A673 (cell line): ENCODE measurements at places on chromosomes 5 and 9. TPM values are rescaled to one million over a fixed set of nuclear protein-coding genes. Genes with fewer than 3 reads are reported as not detected.
A peak's percentile ranks its signal among the peaks of the same experiment; 100 is the strongest.

- H3K36me3 ChIP-seq, result no peaks in the 10 kb centered on the region
- no peaks in the 10 kb centered on the region for H3K4me1 ChIP-seq
- peak; percentile 60 for DNase-seq
- peak overlapping the region; percentile 84 for H3K27ac ChIP-seq
Observed at GRCh38 chr5:181190711-181191525, 14.1 kb downstream of the TRIM7 start.

DNA sequence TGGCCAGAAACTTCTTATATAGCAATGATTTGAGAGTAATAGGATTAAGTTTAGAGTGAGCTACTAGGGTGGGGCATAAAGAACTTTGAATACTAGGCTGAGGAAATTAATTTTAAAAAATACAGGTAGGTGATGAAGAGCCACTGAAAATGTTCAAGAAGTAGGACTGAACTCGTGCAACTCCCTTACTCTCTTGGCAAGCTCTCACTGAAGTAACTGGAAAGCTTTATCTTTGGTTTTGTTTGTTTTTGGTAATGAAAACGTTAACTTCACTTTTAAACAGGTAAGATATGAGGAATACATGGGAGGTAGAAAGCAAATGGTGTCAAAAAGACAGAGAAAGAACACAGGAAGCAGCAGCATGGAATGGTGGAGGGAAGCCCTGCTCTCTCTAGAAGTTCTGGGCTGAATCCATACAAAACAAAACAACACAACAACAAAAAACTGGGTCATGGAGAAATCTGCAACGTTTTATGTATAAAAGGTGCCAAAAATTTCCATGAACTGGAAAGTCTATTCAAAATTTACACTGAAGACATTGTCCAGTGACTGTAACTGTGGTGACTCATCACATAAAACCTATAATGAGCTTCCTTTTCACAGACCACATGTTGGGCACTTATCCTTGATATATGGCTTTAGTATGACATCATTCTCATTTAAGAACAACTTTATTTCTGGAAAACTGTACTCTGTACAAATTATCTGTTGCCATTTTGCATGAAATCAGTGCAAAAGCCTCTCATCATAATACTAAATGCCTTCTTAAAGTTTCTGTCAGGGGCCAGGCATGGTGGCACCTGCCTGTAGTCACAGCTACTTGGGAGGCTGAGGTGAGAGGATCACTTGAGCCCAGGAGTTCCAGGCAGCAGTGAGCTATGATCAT is 91.2 kb upstream of the CHD1 start:
- peaks cover 22% of the 10 kb centered on the region for H3K4me1 ChIP-seq
- peak; percentile 94 for DNase-seq
- peak overlapping the region; percentile 79 for H3K27ac ChIP-seq
- H3K36me3 ChIP-seq, result no peaks in the 10 kb centered on the region

DNA sequence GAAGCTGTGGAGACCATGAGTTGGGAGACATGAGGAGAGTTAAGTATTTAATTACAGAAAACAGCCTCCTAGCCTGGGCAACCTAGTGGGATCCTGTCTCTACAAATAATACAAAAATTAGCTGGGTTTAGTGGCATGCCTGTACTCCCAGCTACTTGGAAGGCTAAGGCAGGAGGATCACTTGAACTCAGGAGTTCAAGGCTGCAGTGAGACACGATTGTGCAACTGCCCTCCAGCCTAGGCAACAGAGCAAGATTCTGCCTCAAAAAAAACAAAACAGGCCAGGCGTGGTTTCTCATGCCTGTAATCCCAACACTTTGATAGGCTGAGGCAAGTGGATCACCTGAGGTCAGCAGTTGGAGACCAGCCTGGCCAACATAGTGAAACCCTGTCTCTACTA is 52.6 kb downstream of the AQP7 start:
- DNase-seq, result no peak
- no peak overlapping the region for H3K4me3 ChIP-seq
- H3K4me1 ChIP-seq, result no peaks in the 10 kb centered on the region
- H3K36me3 ChIP-seq, result peaks cover 31% of the 10 kb centered on the region

DNA sequence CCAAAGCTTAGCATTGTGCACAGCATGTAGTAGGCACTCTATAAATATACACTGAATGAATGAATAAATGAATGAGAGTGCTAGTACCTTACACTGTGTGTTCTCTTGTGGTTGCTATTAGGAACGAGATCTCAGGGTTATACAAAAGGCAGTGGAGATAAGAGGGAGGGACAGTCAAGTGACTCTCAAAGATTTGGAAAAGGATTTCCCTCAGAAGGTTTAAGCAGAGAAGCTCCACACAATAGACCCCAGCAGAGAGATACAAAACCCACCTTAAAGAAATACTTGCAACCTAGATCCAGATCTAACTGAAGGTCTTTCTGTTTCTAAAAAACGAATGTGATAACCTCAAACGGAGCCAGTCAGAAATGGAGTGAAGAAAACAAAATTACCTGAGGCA is 11.8 kb upstream of the EFNA5 start:
- H3K4me3 ChIP-seq, result no peak overlapping the region
- no peaks in the 10 kb centered on the region for H3K4me1 ChIP-seq
- no peak overlapping the region for H3K27ac ChIP-seq
- no peaks in the 10 kb centered on the region for H3K36me3 ChIP-seq

GRCh38 chr9:35940458-35941407 is 17.2 kb downstream of the OR2S2 start:
- peaks cover 5% of the 10 kb centered on the region for H3K4me1 ChIP-seq
- no peaks in the 10 kb centered on the region for H3K36me3 ChIP-seq
- H3K27me3 ChIP-seq, result no peaks in the 10 kb centered on the region
- DNase-seq, result no peak

DNA sequence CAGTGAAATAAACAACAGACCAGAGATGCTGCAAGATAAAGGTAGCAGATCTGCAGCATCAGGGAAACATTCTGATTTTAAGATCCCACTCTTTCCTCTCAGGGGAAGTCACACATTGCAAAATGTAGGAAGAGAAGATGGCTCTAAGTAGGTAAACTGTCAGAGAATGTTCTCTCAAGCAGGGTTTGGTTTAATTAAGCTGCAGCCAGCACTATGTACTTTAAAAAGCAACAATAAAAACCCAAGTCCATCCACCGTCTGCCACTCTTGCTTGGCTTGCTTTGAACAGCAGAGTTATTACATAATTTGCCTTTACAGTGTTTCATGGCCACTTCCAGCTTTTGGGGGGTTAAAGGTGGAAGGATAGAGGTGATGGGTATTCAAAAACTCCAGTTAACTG is 343.2 kb upstream of the DAP start:
- no peaks in the 10 kb centered on the region for H3K27me3 ChIP-seq
- no peak overlapping the region for H3K27ac ChIP-seq
- no peaks in the 10 kb centered on the region for H3K4me1 ChIP-seq
- no peak overlapping the region for H3K4me3 ChIP-seq
- no peak for DNase-seq
- no peaks in the 10 kb centered on the region for H3K36me3 ChIP-seq

DNA sequence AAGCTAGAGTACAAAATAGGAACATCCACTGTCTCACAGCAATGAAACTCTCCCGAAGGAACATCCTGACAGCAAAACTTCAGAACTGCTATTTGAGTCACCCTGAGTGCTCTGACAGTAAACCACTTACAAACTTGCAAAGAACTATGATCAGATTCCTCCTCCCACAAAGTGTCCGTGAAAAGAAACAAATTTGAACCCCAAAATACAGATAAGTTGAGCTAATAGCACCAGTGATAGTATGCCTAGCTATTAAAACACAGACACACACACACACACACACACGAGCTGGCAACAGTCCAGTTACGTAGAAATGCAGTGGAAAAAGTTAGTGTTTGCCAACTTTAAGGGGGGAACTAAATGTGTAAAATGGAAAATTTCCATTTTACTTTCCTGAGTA is 3.1 kb upstream of the GLIS3 start:
- peak; percentile 12 for DNase-seq
- no peaks in the 10 kb centered on the region for H3K36me3 ChIP-seq

- no peaks in the 10 kb centered on the region for H3K36me3 ChIP-seq
- no peak for DNase-seq
- no peak overlapping the region for H3K4me3 ChIP-seq
- peaks cover 15% of the 10 kb centered on the region for H3K4me1 ChIP-seq
- H3K27me3 ChIP-seq, result no peaks in the 10 kb centered on the region
Observed at GRCh38 chr9:87300915-87301314, 196.8 kb upstream of the DAPK1 start.

The SPATA9 gene
- not detected in 2 replicates for total RNA-seq

The TAF11L2 gene
- not detected in 2 replicates for total RNA-seq

The PTPRD gene
- total RNA-seq, result not detected in 2 replicates

The PKD2L2 gene
- not detected in 2 replicates for total RNA-seq
